Activated CD4-positive, alpha-beta T cell treated with anti-CD3 and anti-CD28 coated beads, Interleukin-10, Interleukin-2, amounts not matched to agents 100 ng/mL and 50 ng/mL, durations not matched to agents 16 hours and 8 hours (primary cell): ENCODE measurements at places on chromosomes 6 and 20.

DNA sequence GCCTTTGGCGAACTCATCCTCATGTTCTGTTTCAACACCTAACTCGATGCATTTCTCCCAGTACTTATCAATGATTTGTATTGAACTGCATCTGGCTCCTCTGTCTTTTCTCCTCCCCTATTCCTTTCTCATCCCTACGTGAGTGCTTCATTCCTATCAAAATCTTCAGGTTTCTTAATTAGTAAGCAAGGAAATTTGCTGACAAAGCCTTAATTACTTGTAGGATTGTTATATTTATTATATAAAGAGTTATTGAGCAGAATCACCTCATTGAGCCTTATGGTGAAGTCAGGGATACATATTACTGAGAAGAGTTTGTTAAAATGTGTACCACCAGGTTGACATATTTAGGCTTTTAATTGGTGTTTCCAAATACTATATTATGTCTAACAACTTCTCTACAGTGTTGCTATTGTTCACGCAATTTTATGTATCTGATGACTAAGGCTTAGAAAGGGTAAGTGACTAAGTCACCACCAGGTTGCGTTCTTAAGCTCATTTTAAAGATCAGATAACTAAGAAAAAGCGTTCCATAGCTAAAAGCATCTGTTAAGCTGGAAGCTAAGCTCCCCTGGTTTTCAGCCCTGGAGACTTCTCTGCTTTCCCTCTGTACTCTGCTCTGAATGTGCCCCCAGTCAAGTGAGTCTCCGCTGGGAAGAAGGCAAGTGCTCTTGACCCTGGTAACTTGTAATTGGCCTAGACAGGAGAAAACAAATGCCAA is 18.9 kb downstream of the SCGN start:
- DNase-seq: no peak

- DNase-seq: no peak
Observed at GRCh38 chr6:109474995-109475394, 8.0 kb downstream of the ZBTB24 start.

DNA sequence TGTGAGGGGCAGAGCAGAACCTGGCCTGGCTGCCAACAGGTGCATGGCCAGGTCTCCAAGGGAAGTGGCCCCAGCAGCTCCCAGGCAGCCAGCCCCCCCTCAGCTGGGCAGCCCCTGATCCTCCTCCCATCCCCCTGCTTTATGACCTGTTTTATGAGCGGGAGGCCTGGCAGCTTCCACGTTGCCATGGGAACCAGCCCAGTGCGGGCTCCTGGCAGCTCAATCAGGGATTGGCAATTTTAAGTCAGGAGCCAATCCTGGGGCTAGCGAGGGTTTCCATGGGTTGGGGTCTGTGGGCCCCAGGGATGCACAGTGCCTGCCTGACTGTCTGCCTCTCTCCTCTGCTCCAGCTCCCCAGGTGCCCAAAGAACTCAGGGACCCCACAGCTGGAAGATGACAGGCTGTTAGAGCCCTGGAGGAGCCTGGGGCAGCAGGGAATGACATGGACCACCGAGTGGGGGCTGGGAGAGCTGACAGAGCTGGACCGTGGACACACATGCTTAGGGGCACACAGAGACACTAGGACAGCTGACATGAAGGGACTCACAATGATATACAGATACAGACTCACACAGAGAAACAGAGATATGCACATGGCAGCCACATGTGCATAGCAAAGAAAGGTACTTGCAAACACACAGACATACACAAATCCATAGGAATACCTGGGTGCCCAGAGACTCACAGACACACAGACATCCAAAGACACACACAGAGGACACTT is 56.5 kb upstream of the SIRPA start:
- no peak for DNase-seq

GRCh38 chr20:64107736-64108457 is 532 bp upstream of the NPBWR2 start:
- no peak for DNase-seq

GRCh38 chr20:47534405-47534804 is 32.7 kb downstream of the NCOA3 start:
- DNase-seq: no peak

DNA sequence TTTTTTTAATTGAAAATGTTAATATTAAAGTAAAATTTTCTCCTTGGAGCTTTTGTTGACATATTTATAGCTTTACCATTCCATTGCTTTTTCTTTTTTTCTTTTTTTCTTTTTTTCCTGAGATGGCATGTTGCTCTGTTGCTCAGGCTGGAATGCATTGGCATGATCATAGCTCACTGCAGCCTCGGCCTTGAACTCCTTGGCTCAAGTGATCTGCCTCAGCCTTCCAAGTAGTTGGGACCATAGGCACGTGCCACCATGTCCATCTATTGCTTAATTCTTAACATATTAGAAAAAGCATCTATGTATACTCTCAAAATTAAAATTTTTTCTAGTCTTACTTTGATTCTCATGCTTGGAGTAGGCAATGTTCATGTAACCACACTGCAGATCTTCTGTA is 43.0 kb downstream of the RALGAPB start:
- no peak for DNase-seq

DNA sequence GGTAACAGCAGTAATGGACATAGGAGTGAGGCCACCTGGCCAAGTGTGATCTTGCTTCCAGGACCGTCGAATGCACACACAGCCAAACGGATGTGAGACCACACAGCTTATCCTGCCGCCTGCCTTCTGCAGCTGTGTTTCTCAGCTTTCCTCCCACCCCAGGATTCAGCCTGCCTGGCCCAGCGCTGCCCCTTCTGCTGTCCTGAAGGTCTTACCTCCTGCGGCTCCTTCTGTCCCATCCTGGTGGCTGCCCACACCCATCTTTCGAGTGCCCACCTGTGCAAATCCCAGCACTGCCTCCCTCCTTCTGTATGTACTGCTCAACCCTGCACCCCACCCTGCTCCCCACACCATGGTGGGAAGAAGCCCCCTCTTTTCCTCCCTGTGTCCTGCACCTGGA is 49.4 kb upstream of the DACT2 start:
- DNase-seq: no peak

GRCh38 chr6:8703059-8703458 is 267.7 kb upstream of the SLC35B3 start:
- DNase-seq: no peak

DNA sequence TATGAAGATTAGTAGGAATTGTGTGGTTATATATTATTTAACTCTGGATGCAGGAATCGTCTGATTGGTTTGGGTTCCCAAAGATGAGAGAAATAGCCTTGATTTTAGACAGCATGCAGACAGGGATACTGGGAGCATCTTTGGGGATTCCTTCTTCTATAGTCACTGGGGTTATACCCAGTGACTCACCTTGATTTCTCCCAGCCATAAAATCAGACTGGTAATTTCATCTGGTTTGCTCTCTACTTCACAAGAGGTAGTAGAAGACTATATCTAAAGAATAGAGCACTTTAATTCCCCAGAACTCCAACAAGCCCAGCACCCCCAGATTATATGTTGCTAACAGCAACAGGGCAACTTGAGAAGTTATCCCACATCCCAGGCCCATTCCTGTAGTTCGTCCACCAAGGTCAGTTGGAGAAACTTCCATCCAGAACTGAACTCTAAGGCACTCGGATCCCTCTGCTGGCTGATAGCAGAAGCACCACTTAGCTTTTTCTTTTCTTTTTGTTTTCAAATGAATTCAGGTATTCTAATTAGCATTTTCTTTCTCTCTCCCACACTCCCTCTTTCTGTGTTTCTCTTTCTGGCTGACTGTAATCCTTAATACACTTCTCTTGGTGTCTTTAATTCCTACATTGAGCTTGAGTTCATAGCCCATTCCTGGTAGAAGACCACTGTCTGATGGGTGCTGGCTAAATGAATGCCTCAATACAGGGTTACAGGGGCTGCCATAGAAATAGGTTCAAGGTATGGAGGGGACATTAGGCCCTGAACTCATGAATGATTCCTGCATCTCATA is 20.4 kb upstream of the EFHC1 start:
- peak; percentile 57 for DNase-seq

DNA sequence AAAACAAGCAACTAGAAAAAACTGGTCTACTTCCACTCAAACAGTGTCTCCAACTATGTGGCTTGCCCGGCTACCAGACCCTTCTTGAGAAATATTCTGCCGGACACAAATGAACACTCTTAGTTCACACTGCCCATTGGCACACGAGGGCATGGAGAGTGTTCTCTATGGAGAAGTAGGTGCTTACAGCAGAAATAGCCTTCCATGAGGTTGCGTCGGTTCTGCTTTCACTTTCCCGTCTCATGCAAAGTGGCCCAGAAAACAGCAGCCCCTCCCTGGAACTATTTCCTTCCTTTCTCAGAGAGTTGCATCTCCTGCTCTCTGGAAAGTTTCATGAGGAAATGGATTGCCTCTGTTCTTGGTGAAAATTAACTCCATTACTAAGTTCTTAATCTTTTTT is 9.5 kb upstream of the HLA-DOA start:
- peak; percentile 28 for DNase-seq

DNA sequence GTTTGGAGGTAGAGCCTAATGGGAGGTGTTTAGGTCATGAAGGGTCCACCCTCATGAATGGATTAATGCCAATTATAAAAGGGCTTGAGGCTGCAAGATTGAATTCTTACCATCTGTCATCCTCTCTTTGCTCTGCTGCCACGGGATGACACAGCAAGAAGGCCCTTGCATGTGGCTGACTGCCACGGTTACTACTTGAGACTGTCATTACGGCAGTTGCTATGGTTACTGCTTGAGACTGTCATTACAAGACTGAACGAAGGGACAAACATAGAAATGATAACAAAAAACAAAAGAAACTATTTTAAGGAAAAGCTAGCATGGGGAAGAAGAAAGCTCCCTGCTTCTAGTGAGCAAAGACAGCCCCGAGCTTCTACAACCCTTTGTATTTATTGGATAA is 715.0 kb downstream of the TFAP2A start:
- no peak for DNase-seq

DNA sequence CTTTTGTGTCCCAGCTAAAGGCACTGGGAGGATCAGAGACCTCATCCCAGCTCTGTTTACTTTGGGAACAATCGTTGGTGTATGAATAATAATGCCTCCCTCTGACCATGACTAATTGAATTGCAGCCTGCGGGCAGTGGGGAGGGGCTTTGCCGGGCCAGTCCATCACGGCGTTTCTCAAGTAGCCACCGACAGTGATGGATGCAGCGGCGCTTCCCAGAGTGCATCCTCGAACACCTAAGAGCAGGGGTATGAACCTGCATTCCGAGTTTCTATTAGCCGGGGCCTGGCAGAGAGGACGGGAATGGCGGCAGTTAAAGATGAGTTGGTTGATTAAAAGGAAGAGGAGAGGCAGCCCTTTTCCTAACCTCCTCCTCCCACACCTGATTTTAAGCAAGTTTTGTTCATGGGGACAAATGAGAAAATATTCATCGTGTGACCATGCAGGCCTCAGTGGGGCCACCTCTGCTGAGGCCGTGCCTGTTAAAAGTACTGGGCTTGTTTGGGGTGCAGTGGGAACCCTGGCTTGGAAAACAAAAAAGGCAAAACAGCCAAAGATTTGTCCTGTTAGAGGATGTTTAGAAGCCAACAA is 154.1 kb downstream of the FOXA2 start:
- DNase-seq: no peak

DNA sequence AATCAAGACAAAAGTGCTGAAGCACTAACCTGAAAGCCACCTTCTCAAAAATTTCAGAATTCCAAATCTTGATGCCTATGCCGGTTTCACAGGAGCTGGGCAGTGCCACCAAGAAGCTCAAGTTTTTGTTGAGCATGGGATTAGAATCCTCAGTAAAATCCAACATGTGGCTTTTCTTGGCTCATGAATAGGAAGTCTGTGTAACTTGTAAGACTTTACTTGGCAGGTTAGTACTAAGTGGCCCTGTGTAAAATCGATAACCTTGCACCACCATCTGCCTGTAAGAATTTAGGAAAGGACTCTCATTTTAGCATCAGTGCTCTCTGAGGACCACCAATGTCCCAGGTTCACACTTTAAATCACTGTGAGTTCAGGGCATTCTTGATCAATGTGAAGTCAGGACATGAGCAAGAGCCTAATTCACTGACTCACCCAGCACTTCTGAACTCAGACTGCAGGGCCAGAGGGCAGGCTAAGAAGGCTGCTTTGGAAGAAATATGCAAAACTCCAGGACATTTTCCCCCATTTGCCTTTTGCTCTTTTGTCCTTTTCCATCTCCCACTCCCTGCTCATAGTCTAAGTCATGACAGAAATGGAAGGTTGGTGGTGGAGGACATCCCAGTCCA is 113.2 kb downstream of the EDN1 start:
- no peak for DNase-seq

- no peak for DNase-seq
Observed at GRCh38 chr20:16612706-16613105, 39.5 kb upstream of the KIF16B start.

DNA sequence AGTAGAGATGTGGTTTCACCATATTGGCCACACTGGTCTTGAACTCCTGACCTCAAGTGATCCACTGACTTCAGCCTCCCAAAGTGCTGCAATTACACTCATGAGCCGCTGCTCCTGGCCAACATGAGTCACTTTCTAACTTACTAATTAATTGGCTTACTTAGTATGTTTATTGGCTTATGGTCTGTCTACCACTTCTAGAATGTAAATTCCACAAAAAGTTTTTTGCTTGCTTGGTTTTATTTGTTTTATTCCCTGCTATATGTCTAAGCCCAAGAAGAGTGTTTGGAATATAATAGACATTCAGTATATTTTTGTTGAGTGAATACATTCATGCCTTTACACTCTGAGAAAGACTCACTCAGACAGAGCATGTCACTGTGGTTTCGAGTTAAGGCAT is 86.0 kb downstream of the SAMD3 start:
- no peak for DNase-seq

DNA sequence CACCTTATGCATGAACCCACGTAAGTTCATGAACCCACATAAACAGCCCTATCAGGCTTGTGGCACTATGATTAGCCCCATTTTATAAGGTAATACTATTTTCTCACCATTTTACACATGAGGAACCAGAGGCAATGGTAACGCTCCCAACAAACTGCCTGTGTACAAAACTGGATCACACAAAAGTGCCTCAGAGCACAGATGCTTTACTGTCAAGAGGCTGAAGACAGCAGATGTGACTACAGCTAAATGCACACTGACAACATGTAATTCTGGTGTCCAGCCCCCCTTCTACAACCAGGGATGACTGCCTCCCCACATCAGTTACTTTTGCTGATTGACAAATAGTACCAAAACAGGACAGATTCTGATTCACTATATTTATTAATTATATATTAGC is 69.6 kb downstream of the GMDS start:
- no peak for DNase-seq

DNA sequence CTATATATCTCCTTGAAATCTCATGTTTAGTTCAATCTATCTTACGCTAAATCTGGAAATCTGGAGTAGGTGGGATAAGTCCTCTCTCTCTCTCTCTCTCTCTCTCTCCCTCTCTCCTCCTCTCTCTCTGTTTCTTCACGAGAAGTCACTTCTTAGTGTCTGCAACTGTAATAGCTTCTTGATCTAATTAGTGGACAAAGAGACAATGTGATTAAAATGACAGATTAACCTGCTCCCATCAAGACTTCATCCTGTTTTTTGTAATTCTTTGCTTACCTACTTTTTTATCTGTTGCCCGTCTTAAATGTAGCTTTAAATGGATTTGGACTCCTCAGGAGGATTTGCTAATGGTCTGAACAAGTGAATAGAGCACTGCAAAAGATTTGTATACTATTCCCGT is 2.5 kb upstream of the FYN start:
- no peak for DNase-seq
